Frontal cortex (tissue), 4 donors: ENCODE measurements at places on chromosomes 4 and X. TPM values are rescaled to one million over a fixed set of nuclear protein-coding genes. Genes with fewer than 3 reads are reported as not detected.

ZNF182 gene
- 7.3 TPM for total RNA-seq

SLC6A14 gene
- not detected for total RNA-seq

DRD5 gene
- total RNA-seq = 2.0 TPM

- DNase-seq = no peak
Observed at GRCh38 chrX:40169193-40170101, 71.7 kb upstream of the BCOR start.

DNA sequence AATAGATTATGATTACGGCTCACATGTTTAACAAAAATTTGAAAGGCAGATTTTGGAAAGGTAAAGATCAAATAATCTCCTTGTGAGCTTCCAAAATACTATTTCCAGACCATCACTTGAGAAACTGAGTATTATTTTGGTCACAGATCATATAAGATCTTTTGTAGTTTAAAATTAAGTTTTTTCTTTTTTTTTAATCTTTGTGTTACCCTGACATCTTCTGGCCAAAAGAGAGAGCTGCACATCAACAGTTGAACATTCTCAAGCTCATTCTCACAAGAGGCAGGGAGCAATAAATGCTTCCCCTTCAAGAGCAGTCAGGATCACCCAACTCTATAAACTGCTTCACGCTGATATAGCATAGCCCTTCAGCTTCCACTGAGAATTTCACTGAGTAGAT, 15.9 kb downstream of the TMEM192 start:
- no peak for DNase-seq

DNA sequence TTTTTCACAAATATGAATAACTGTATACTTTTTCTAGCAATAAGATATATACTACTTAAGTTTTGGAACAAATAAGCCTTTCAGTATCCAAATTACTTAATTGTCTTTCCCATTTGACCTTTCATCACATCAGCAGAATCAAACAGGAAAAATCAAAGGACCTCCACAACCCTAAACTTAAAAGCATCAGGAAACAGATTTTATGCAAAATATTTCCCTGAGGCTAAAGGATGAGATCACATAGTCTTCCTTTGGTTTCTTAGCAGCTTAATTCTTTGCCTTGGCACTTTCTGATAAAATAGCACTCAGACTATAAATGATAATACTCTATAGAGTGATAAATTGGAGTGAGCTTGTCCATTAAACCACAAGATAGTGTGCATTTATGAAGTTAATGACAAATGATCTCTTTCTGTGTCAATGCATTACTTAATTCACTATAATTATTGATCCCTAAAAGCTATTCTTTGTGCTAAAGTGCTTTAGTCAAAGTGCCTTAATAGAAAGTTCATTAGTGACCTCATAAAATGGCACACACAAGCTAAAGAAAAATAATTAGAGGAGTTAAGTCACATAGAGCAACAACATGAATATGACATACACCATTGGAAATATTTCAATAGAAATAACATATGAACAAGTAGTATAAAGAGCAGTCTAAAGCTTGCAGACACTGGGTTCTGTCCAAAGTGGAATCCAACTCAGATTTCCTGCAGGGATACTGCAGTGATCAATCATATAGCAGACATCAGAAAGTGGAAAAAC, 15.7 kb upstream of the NDST3 start:
- DNase-seq = no peak

- no peak for DNase-seq
Observed at GRCh38 chr4:25180524-25181131, 20.4 kb upstream of the SEPSECS start.
